ENCODE measurements at places on chromosomes 3 and 15.

DNA sequence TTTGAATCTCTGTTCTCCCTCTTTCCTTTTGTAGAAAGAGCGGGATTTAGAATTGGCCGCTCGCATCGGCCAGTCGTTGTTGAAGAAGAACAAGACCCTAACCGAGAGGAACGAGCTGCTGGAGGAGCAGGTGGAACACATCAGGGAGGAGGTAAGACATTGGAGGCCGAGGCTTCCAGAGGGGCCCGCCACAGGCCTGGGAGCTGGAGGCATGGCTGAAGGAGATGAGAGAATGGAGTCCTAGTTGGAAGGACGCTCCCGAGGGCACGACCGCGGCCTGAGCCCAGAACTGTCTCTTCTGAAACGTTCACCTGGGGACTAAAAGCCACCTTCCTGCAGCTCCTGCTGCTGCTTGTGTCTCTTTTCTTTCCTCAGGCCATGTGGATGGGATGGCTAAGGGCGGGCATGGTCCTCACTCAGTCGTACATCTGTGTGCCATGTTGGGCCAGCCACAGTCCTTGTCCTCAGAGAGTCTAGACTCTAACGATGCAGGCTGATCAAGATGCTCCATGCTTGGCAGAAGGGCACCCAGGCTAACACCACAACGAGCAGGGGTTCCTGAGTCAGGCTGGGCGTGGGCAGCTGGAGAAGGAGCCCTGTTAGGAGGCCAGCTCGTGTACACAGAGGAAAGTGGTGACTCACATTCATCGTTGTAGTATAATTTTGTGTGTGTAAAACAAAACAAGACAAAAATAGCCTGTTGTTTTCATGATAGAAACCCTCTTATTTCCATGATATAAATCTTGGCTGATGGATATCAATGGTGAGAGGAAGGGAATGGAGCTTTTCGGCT is 81.1 kb downstream of the CCK start:
- DNase-seq = no peak

GRCh38 chr15:52567871-52568600 is 794 bp downstream of the ARPP19 start:
- no peak for DNase-seq

DNA sequence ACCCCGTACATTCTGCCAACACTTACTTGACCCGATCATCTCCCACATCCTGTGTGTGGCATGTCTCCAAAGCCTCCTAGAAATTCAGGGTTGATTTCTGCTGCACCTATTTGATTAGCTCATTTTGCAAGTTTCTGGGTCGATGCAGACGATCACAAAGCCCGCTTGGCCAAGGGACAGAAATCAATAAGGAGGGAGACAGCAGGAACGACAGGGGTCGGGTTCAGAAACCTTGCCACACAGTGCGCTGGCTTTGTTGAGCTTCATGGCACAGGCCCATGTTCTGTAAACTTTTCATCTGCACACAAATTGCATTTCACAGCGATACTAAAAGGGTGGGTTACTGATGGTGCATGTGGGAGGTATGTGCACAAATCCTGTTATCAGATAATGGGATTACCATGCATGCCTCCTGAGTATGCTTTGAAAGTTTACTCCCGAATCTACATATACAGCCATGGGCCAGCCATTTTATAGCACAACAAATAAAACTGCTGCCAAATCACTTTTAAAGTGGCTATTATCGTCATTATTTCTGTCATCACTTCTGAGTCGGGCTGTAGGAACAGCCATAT is 95.9 kb upstream of the ATP11B start:
- DNase-seq = no peak

DNA sequence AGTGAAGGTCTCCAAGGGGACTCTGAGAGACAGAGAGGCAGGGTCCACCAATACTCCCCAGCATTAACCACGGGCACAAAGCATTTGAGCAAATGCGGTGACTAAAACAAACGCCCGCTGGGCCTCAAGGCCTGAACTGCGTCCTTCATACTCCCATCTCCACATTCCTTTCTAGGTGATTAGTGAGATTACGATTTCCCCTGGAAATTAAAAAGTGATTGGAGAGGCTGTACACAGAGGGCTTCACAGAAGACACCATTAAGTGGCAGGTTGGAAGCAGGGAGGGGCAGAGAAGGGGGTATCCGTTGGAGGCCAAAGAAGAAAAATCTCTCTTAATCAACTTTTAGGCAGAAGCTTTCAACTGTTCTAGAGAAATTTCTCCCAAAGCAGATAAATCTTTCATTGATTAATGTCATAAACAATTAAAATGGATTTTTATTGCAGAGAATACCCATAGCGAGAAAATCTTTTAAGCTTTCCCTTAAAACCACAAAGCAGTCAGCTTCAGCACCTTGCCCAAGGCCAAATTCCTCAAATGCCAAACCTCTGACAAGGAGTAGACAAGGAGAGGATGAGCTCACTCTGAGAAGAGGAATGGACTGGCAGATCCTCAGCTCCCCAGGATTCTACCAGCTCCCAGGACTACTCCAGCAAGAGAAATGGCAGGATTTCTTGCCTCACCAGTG is 38.2 kb downstream of the MB21D2 start:
- DNase-seq = no peak

- no peak for DNase-seq
Measured at GRCh38 chr15:101482526-101483371, 6.8 kb downstream of the PCSK6 start.

GRCh38 chr3:192861972-192862371 is 55.7 kb downstream of the MB21D2 start:
- no peak for DNase-seq

Data from GM18507 (cell line).